Stimulated activated CD4-positive, alpha-beta T cell treated with anti-CD3 and anti-CD28 coated beads, Interleukin-4, amount 100 ng/mL, for 1 hour (primary cell): ENCODE measurements at places on chromosomes 7 and 10.

GRCh38 chr10:130709415-130709814 lies 573.2 kb downstream of the GLRX3 start:
- DNase-seq = no peak

- no peak for DNase-seq
These were observed 209.0 kb downstream of the MGMT start for GRCh38 chr10:129676014-129676413.

GRCh38 chr7:70208236-70209063 lies 610.2 kb downstream of the AUTS2 start:
- no peak for DNase-seq

DNA sequence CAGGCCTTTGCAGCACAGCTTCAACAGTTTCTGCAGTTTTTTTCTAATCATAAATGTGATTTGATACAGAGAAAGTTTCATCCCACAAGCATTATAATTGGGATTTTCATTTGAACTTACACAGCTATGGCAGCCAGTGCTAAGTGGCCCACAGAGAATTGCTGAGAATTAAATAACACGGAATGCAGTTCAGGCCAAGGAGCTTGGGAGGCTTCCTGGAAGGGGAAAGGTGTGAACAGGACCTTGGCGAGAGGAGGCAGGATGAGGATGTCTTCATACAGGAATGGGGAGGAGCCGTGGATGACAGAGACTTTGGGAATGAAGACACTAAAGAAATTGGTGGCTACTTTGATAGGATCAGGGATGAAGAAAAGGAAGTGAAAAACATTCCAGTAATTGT lies 95.3 kb downstream of the ZNF22 start:
- no peak for DNase-seq

- no peak for DNase-seq
These were observed 44.9 kb downstream of the DRGX start for GRCh38 chr10:49350846-49351532.

- no peak for DNase-seq
These were observed 1.4 kb downstream of the DNAJB12 start for GRCh38 chr10:72353028-72353964.
